ENCODE measurements at places on chromosomes 4 and X. TPM values are rescaled to one million over a fixed set of nuclear protein-coding genes. Genes with fewer than 3 reads are reported as not detected.

GRCh38 chrX:108666101-108666500, 70.3 kb downstream of the IRS4 start:
- ATAC-seq = no peak
- no peaks in the 10 kb centered on the region for H3K27me3 ChIP-seq
- H3K4me3 ChIP-seq = no peak overlapping the region
- H3K36me3 ChIP-seq = no peaks in the 10 kb centered on the region
- no peaks in the 10 kb centered on the region for H3K4me1 ChIP-seq

DNA sequence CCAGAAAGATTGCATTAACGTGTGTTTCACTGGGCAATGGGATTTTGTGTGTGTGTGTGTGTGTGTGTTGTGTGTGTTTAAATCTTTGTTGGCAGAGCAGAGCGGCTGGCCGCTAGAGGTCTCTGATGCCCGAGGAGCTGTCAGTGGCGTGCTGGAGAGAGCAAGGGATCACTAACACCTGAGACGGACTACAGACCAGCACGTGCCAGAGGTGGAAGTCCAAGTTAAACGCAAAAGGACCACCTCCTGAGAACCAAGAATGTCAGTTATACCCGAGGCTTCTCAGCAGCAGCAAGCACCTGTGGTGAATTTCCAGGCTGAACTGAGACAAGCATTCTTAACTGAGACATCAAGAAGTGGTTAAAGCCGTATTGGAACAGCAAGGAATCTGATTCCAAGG, 9.0 kb upstream of the SLC25A14 start:
- no peak overlapping the region for H3K4me3 ChIP-seq
- peaks cover 11% of the 10 kb centered on the region for H3K27me3 ChIP-seq
- H3K4me1 ChIP-seq = no peaks in the 10 kb centered on the region
- no peaks in the 10 kb centered on the region for H3K36me3 ChIP-seq

DNA sequence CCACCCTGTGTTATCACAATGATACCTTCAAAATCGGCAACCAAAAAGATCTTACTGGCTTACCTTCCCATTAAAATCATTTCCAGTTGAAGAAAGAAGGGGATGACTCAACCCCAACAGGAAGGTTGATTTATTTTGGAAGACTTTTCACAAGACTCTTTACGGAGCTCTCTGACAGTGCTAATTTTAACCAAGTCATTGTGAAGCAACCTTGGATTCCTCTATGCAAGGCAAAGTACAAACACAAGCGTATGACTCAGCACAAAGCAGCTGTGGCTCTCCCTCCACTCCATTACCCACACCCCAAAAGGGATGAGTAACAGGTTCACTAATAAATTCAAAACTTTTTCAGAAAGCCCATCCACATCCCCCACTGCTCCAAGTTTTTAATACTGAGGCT, 213.8 kb upstream of the FGF13 start:
- H3K27me3 ChIP-seq = no peaks in the 10 kb centered on the region
- H3K36me3 ChIP-seq = no peaks in the 10 kb centered on the region
- no peak overlapping the region for H3K27ac ChIP-seq
- no peak overlapping the region for H3K4me3 ChIP-seq

DNA sequence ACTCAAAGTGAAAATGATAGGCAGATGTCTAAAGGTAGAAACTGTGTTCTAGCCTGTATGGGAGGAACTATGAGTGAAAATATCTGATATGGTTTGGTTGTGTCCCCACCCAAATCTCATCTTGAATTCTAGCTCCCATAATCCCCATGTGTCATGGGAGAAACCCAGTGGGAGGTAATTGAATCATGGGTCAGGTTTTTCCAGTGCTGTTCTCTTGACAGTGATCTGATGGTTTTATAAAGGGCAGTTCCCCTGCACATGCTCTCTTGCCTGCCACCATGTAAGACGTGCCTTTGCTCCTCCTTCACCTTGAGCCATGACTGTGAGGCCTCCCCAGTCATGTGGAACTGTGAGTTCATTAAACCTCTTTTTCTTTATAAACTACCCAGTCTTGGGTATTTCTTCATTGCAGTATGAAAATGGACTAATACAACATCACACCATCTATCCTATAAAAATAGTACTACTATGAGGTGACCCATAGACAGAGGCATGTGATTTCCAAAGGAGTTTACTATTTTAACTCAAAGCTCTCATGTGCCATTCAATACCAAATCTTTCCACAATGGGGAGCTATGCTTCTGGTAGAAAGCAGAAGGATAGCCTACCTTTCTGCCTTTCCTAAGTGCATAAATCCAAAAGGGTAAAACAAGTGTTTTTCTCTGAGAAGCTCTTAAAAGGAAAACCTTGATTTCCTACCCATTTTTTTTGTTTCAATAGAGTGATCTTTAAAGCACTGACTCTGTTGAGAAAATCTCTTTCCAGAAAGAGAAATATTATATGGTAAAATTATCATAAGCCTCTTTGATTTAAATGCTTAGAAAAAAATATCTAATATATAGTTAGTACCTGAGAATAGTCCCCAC, 38.8 kb downstream of the SEC31A start:
- peaks cover 4% of the 10 kb centered on the region for H3K4me1 ChIP-seq
- H3K4me3 ChIP-seq = no peak overlapping the region
- no peaks in the 10 kb centered on the region for H3K27me3 ChIP-seq
- peak overlapping the region; percentile 68 for H3K27ac ChIP-seq

The MORF4L2 gene
- 247 TPM for total RNA-seq

The ZNF157 gene
- 0.71 TPM for total RNA-seq

The PDZD11 gene
- 32.1 TPM for total RNA-seq
